Stimulated activated naive CD8-positive, alpha-beta T cell treated with anti-CD3 and anti-CD28 coated beads, Interleukin-15, amount 100 ng/mL, for 72 hours (primary cell): ENCODE measurements at places on chromosomes 16 and 17.
A peak's percentile ranks its signal among the peaks of the same experiment; 100 is the strongest.

DNA sequence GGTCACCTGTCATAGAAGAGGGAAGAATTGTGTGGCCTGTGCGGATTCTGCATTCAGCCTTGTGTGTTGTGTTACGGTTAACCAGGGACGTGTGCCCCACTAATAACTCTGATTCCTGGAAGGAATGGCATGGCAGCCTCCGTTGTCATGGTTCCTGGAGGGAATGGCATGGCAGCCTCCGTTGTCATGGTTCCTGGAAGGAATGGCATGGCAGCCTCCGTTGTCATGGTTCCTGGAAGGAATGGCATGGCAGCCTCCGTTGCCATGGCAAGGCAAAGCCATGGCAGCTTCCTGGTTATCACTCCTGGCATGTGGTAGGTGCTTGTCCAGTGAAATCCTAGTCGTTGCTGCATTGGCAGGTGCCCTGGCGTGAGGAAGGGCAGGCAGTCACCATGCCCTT is 8.9 kb downstream of the SPG7 start:
- DNase-seq = no peak

DNA sequence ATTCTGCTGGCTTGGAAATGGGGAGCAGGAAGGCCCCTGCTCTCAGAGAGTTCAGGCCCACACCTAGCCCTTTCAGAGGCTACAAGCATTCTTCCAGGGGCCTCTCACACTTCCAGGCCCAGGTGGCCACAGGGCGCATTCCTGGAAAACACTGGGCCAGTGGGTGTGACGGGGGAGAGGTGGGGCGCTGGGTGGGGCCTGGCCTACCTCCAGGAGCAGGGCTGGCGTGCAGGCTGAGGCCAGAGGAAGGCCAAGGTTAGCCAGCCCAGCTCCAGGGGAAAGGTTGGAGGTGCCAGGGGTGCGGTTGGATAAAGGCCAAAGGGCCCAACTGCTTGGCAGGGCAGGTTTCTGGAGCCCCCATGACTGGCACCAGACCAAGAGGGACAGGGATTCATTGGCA is 198.2 kb downstream of the MAF start:
- DNase-seq = no peak

GRCh38 chr16:87192452-87193073 is 124.6 kb downstream of the C16orf95 start:
- DNase-seq = no peak

GRCh38 chr16:25030420-25031131 is 15.4 kb upstream of the ARHGAP17 start:
- DNase-seq = no peak

DNA sequence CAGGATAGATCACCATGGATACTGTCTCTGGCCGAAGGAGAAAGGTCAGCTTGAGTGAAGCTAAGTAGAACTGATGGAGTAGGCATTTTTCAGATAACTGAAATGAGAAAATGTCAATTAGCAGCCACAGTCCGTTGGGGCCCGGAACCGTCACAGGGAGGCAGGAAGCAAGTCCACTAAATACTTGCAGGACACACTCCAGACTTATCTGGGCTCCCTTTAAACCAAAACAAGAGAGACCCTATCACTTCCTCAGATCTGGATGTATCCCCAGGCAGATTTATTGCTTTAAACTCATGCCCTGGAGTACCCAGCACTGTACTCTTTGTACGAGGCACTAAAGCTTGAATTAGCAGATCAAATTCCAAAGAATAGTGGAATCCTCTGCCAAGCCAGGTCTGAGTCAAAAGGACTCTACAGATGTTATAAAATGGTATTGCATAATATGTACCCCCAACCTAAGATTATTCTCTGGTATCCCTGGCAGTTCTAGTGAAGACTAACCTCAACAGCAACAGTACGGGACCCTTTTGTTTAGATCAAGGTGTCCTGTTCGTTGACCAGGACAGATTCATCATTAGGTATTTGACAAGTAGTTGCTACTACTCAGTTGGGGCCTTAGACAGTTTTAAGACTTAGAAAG is 8.1 kb downstream of the ZP2 start:
- no peak for DNase-seq

GRCh38 chr17:14737984-14738651 is 437.2 kb downstream of the HS3ST3B1 start:
- no peak for DNase-seq

GRCh38 chr17:60989846-60990245 is 312.2 kb downstream of the BCAS3 start:
- DNase-seq = no peak

DNA sequence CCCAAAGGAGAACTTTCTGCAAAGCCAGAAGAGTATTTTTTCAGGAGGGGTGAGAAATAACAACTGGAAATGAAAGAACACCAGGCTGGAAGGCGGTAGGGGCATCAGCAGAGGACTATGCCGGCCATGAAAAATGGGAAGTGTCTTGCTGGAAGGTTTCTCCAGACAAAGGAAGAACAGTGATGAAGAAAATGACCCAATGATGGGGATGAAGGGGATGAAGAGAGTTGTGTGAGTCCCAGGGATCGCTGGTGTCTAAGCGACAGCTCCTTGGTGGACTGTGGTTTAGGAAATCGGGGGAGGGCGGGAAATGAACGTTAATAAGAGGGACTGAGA is 623 bp downstream of the TTLL6 start:
- DNase-seq = no peak

DNA sequence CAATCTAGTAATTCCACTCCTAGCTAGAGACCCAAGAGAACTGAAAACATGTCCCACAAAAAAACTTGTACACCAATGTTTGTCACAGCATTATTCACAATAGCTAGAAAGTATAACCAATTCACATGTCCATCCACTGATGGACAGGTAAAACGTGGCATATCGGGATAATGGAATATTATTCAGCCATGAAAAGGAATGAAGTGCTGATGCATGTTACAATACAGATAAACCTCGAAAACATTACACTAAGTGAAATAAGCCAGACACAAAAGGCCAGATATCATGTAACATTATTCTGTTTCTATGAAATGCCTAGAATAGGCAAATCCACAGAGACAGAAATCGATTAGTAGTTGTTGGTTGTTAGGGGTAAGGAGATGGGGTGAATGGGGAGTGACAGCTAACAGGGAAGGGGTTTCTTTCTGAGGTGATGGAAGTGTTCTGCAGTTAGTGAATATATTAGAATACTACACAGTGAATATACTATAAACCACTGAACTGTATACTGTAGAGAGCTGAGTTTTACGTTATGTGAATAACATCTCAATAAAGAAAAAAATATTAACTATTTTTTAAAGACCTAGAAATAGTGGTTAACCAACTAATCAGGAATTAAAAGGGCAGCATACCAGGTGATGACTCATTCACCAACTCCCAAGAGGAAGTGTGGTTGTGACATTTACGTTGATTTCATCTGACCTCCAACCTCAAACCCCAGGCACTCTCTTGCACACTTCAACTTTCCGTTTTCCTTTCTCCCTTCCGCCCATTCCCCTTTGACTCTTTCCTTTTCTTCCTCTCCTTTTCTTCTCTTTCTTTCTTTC is 48.6 kb downstream of the GAS7 start:
- DNase-seq = peak; percentile 21

GRCh38 chr17:71522383-71522782 is 598.4 kb upstream of the SOX9 start:
- DNase-seq = no peak

- no peak for DNase-seq
These were observed 93.6 kb upstream of the CDH13 start for GRCh38 chr16:82533189-82533588.

DNA sequence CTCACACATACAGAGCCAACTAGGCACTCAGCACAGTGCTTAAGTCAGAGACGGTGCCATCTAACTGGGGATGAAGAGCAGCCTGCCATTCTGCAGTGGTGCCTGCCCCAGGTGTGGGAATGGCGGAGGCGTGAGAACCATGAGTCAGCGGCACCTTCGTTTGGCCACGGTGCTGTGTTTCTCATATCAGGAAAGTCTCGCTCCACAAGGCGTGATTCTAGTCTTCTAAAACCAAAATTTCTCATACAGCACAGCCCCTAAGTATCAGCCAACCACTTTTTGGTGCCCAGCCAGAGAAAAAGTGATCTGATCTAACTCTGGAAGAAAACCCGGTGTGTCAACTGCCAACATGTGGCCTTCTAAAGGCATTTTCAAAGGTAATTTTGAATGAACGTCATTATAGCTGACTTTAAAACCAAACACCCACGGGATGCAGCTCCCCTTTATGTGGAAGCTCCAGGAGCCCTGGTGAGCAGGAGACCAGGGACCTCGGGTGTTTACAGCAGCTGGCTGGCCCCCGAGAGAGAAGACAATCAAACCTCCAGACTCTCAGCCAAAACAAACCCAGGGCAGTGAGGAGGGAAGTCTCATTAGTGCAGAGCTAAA is 54.6 kb downstream of the ABCC12 start:
- no peak for DNase-seq

DNA sequence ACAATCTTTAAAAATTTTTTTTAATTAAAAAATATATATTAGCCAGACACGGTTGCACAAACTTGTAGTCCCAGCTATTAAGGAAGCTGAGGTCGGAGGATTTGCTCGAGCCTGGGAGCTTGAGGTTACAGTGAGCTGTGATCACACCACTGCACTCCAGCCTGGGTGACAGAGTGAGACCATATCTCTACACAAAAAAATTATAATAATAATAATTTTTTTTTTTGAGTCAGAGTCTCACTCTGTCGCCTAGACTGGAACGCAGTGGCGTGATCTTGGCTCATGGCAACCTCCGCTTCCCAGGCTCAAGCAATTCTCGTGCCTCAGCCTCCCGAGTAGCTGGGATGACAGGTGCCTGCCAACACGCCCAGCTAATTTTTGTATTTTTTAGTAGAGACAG is 23.8 kb downstream of the LITAF start:
- no peak for DNase-seq

DNA sequence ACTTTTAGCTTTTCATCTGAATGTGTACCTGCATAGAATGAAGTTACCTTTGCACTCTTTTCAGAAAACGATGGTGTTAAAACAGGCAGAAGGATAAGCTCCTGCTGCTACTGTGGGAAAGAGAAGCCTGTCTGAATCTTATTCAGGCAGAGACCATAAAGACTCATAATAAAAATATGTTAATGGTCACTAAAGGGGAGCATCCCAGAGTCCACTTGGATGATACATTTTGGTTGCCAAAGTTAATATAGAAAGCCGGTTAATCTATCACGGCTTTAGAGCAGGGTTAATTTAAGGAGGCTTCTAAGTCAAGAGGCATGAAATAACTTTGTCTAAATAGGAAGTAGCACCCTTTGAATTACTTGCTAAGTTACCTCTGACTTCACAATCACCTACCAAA is 2.9 kb downstream of the MARCHF10 start:
- no peak for DNase-seq

DNA sequence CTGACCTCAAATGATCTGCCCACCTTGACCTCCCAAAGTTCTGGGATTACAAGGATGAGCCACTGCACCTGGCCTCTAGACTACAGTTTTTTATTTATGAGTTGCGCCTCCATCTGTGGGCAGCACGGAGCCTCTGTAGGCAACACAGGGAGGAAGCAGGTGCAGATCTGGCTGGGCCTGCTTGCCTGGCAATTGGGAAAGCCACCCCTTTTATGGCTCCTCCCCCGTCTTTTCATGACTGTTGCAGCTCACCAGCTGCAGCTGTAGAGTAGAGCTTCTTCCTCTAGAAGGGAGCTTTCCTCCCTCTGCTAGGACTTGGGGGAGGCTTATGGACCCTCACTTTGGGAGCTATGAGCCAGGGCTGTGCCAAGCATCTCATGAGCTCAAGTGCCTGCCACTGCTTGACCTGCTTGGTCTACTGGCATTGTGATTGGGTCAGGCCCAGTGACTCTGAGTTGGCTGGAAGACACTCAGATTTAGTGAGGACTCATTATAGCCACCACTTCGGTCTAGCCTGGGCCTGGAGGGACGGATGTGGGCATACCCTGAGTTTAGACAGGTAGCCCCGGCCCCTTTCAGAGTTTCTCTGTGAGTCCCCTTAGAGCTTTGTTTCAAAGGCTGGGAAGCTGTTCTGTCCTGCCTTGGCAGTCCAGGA is 6.9 kb upstream of the SLC7A6 start:
- no peak for DNase-seq

- no peak for DNase-seq
These were observed 23.4 kb upstream of the ZFHX3 start for GRCh38 chr16:73071131-73071940.

DNA sequence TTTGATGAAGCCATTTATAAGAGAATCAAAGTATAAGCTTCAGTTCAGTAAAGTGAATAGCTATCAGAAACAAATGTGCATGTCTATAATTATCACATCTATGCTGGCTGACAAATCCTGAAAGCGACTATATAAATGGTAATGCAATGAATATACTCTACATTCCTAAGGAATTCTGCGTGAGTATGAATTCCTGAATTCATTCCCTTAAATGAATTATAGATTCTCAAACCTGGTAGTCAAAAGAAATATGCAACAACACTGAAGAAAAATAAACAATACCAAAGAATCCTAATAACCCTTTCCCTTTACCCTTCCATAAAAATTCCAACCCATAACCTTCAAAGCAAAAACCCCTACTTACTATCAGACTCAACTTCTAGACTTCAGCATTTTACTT is 416.6 kb upstream of the PMFBP1 start:
- no peak for DNase-seq

GRCh38 chr17:15967706-15968399 is 22.9 kb downstream of the ADORA2B start:
- DNase-seq = no peak

DNA sequence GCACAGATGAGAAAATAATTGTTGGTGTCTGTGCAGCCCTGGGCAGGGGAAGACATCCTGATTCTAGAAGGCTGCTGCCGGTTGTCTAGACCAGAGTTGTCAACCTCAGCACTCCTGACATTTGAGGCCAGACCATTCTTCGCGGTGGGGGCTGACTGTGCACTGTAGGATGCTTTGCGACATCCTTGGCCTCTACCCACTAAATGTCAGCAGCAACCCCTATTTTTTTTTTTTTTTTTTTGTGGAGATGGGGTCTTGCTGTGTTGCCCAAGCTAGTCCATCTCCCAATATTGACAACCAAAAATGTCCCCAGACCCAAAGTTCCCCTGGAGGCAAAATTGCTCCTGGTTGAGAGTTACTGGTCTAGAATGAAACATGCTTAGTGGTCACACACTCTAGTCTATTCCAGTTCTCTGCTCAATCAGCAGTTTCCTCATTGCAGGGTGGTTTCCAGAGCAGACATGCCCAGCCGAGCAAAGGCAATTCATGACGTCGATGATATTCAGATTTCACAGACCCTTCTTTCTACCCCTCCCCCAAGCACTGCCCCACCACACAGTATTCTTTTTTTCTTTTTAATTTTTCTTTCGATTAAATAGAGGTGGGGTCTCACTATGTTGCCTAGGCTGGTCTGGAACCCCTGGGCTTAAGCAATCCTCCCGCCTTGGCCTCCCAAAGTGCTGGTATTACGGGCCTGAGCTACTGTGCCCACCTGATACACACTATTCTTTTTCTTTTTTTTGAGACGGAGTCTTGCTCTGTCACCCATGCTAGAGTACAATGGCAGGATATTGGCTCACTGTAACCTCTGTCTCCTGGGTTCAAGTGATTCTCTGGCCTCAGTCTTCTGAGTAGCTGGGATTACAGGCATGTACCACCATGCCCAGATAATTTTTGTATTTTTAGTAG is 9.0 kb downstream of the C17orf99 start:
- no peak for DNase-seq

DNA sequence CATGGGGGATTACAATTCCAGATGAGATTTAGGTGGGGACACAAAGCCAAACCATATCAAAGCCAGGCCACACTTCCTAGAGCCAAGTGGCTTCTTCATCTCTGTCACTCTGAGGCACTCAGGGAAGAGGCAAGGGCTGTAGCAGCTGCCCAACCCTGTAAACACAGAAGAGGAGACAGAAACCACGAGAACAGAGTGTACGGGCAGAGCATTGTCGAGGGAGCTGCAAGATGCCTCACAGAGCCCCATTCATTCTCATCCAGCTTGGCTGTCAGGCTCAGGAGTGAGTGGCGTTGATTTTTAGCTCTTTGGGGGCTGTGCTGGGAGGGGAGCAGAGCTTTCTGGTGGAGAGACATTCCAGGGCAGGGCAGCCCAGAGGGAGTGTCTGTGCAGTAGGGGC is 117.2 kb upstream of the SALL1 start:
- DNase-seq = no peak
